ENCODE measurements at places on chromosomes 4 and X.

- DNase-seq, result no peak
Observed at GRCh38 chrX:15973946-15974345, 119.3 kb upstream of the AP1S2 start.

DNA sequence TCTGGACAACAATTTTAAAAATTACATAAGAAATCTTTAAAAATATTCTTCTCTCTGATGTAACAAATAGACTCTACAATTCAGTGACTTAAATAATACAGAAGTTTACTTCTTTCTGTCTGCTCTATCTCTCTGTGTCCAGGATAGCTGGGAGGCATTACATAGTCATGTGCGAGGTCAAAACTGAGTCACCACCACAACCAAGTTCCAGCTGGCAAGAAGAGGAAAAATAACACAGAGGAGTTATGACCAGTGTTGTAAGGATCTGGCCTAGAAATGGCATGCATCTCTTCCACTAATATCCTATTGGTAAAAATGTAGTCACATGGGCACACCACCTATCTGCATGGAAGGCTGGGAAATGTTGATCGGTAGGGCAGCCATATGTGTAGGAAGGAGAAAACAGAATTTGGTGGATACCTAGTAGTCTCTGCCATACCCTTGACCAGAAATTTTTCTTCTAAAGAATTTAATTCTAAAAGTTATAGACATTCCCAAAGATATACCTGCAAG, 39.4 kb upstream of the WDFY3 start:
- no peak for DNase-seq

GRCh38 chr4:177448850-177449249, 6.6 kb upstream of the AGA start:
- DNase-seq, result no peak

DNA sequence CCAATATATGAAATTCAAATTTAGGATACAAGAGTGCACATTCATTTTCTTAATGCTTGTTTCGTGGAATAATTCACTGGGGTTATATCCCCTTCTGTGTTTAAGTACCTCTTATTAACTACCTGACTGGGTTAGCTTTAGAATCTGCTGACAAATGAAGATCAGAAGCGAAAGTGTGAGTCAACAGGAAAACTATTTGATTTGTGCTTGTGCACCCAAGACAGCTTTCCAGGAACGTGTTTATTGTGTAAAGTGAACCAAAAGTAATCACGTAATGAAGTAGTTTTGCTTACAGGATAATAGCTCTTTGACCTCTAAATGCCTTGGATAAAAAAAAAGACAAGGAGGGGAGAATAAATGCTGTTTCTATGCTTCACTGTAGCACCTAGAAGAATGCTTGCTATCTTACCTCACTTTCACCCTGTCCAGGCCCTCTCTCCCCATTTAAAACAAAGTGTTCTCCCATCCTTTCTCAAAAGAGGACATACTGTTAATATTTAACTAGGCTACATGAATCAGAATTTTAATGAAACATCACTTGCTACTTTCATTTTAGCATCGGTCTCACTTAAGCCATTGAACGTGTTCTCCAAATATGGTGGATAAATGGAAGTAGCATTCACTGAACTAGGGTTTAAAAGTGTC, 141.9 kb downstream of the THOC2 start:
- DNase-seq, result no peak

- no peak for DNase-seq
Observed at GRCh38 chr4:138110815-138111214, 131.3 kb downstream of the SLC7A11 start.

GRCh38 chrX:148282504-148282903, 217.9 kb upstream of the AFF2 start:
- DNase-seq, result no peak

GRCh38 chrX:13574600-13574999, 5.2 kb downstream of the EGFL6 start:
- DNase-seq, result no peak

- DNase-seq, result no peak
Observed at GRCh38 chr4:84964995-84965552, 1.4 kb downstream of the WDFY3 start.

- no peak for DNase-seq
Observed at GRCh38 chr4:5544762-5545161, 163.6 kb downstream of the EVC2 start.

DNA sequence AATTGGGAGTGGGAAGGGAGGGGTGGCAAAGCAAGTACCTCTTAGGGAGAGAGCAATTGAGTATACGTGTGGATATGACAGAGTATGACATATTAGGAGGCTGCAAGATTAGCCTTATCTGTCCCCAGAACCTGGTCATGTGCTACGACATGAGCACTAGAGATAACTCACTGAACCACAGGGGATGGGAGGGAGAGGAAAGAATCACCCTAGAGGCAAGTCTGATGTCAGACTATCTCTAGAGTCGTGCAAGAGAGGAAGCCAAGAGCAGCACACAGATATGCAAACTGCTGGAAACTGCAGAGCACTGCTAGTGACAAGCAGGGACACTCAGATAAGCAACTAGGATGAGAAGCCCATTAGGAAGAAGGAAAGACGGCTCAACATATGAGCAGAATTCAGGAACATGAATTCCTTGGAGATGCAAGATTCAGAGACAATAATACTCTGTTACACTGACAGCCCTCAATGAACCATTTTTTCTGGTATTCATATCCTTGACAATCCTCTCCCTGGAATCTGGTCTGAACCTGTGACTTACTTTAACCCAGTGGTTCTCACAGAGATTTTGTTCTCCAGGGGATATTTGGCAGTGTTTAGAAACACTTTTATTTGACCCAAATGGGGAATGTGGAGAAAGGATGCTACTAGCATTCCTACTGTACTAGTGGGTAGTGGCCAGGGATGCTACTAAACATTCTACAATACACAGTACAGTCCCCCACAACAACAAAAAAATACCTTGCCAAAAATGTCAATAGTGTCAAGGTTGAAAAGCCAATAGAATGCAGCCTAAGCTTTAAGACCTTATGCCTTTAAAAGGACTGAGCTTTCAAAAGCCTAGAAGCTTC, 84.0 kb upstream of the BMP2K start:
- peak; percentile 20 for DNase-seq

- no peak for DNase-seq
Observed at GRCh38 chr4:112881842-112882241, 167.6 kb upstream of the ANK2 start.

DNA sequence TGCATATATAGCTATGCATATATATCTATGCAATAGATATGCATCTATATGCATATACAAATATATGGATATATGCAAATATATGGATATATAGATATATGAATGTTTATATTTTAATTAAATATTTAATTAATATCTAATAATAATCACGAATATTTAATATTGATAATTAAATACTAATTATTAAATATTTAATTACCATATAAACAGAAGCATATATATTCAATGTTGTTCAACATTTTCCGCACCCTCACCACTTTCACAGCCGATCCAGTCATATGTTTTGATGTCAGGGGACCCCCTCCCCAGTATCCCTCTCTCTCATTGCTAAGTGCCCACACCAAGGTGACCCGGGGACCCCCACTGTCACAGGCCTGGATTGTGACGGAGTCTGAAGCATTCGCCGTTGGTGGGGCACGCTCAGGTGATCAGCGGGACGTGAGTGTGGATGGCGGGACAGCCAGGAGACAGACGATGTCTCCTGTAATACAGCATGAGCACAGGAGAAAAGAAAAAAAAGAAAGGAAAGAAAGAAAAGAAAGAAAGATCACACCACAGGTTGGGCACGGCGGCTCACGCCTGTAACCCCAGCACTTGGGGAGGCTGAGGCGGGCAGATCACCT, 199.7 kb downstream of the CRLF2 start:
- DNase-seq, result no peak

GRCh38 chr4:158250321-158250720, 40.0 kb downstream of the TMEM144 start:
- DNase-seq, result no peak

- no peak for DNase-seq
Observed at GRCh38 chr4:82422616-82423015, 7.6 kb downstream of the HNRNPDL start.

DNA sequence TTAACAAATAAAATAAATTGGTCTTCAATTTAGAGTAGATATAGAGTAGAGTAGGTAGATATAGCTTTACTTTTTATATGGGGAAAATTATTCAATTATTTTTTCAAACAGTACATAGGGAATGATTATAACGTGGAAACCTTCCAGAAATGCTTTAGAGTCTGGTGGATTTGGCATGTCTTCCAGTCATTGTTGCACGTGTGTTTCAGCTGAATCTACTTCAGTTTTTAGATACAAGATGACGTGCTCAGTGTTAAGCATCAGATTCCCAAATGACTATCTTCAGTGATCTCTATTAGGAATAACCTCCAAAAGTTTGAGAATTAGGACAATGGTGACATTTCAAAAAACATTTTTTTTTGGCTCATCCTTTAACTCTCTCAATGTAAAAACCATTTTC, 616.9 kb downstream of the ANKRD50 start:
- no peak for DNase-seq

- DNase-seq, result no peak
Observed at GRCh38 chrX:118714521-118714920, 12.9 kb upstream of the IL13RA1 start.

DNA sequence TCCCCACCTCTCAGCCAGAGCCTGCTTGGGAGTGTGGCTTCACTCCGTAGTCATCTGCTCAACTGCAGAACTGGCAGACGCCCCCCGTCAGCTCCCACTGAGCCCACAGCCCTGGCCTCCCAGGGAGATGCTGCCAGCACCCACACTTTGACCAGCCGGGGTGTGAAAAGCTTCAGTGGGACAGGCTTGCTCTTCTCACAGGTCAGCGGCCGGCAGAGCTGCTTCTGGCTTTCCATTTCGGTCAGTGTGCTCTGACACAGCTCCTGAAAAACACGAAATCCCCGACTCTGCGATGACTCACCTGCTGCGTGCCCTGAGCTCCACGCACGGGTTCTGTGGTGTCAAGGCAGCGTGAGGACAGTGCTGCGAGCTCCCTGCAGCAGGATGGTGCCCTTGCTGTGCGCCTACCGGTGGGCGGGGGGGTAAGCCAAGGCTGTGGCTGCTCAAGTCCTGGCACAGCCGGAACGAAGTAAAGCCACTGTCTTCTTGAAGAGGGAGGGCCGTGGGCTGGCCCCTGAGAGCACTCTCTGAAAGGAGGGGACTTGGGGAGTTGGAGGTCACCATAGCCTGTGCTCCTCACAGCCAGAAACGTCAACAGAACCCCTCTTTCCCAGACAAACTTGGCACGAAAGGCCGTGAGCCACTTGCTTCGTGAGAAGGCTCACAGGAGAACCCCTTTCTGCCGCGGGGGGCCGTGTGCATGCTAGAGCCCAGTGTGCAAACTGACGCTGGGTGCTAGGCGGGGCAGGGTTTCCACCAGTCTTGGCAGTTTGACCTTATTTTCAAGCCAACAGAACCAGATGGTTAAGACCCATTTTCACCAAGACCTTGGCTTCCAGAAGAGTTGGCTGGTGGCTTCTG, 23.6 kb downstream of the NOP14 start:
- DNase-seq, result no peak

- DNase-seq, result no peak
Observed at GRCh38 chr4:8107146-8107657, 51.4 kb downstream of the ABLIM2 start.

- DNase-seq, result no peak
Observed at GRCh38 chrX:147174591-147174990, 360.0 kb upstream of the CXorf51A start.

- no peak for DNase-seq
Observed at GRCh38 chr4:38145033-38145678, 185.0 kb downstream of the PTTG2 start.

GRCh38 chrX:97797076-97797475, 913.4 kb downstream of the RPA4 start:
- DNase-seq, result no peak

GRCh38 chr4:101790521-101791181, at the start of gene BANK1:
Gene BANK1, plus strand, starts transcription at chr4:101790730. Its CDS starts 151 bp downstream, at chr4:101790881.
- peak; percentile 80 for DNase-seq

DNA sequence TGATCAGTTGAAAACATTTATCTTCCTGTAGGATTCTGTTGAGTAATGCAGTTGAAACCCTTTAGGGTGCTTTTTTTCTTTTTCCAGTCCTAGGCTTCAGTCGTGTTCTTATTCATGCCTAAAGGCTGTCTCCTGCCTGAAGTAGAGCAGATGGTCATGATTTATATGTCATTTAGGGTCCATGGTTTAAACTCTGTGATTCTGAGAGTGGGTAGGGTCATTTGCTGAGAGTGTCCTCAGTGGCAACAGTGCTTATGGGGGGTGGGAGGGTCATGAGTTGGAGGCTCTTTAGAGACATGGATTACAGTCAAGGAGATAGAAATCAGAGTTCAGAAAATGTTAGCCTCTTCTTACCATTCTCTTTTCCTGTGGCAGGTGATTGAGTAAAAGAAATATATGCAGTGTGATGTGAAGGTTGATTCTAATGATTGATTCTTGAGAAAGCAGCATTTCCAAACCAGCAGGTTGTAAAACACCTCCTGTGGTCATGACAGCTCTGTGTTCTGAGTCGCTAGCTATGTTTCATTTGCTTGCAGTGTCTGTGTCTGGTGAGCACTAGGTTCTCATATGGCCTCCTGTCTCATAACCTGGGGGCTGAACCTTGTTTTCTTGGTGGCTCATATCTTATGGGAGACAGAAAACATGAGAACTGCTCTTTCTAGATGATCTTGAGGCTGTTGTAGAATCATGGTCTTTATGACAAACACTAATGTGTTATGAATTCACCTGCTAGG, 60.4 kb downstream of the JADE1 start:
- no peak for DNase-seq

GRCh38 chrX:68490644-68491043, 8.2 kb upstream of the YIPF6 start:
- DNase-seq, result no peak

- no peak for DNase-seq
Observed at GRCh38 chr4:100945789-100946188, 401.5 kb downstream of the PPP3CA start.

DNA sequence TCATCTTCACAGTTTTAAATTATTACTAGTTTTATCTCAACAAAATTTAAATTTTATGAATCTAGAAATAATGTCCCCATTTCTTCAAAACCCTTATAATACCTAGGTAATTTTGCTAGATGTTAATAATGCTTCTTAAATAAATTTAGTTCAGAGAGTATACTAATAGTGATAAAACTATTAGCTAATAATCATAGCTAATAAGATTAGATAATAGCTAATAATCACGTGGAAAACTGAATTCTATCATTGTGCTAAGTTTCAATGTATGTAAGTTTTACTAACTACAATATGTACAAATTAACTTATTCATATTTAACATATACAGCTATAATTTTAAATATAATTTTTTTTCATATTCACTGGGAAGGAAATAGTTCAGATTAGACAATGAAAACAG, 10.2 kb downstream of the ANKRD17 start:
- DNase-seq, result no peak

GRCh38 chr4:673349-674091, 556 bp downstream of the ATP5ME start:
- no peak for DNase-seq

DNA sequence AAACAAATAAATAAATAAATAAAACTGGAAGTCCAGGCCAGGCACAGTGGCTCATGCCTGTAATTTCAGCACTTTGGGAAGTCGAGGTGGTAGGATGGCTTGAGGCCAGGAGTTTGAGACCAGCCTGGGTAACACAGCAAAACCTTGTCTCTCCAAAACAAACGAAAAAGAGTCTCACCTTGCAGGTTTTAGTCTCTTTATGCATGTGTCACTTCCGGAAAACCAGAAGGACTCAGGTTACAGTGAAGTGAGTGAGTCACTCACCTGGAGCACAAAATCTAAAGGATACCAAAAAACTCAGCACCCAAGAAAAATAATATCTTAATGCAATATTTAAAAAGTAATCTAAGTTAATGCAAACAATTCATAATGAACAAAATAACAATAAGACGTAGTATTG, 20.1 kb upstream of the SLC34A2 start:
- no peak for DNase-seq

- no peak for DNase-seq
Observed at GRCh38 chr4:38623260-38623659, 40.7 kb upstream of the KLF3 start.
